Fibroblast of skin of back (primary cell): ENCODE measurements at places on chromosomes 13 and 19.
A peak's percentile ranks its signal among the peaks of the same experiment; 100 is the strongest.

DNA sequence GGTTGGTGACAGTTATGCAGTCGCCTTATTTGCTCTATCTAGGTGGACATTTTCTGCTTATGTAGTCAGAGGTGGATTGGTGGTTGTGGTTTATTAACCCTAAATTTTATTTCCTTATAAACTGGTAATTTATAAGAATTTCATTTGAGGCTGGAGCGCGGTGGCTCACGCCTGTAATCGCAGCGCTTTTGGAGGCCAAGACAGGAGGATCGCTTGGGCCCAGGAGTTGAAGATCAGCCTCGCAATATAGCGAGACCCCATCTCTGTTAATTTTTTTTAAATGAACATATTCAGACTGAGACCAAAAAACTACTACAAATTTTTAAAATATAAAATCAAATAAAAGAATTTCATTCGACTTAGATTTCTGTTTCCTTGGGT is 810 bp downstream of the ZNF627 start:
- no peak for DNase-seq

- peak; percentile 44 for DNase-seq
These were observed 741.1 kb downstream of the DIAPH3 start for GRCh38 chr13:59422646-59423045.

DNA sequence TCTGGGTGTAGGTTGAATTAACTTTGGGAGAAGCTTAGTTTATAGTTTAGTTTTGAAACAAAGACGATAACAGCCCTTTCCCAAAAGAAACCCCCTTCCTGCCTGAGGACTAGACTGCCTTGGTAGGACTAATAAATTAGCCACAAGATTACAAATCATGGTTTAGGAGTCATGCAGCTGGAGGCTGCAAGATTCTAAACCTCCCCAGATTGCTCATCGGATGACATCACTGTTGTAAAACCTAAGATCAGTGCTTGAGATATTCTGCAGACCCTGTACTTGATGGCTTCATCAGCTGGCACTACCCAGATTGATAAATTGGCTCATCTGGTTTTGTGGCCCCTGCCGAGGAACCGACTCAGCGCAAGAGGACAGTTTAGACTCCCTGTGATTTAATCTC is 35.9 kb upstream of the MPHOSPH8 start:
- DNase-seq = peak; percentile 30

GRCh38 chr13:111519490-111520170 is 199.2 kb downstream of the TEX29 start:
- DNase-seq = no peak

GRCh38 chr19:11694533-11695439 is 44.0 kb downstream of the ZNF823 start:
- DNase-seq = peak; percentile 92

DNA sequence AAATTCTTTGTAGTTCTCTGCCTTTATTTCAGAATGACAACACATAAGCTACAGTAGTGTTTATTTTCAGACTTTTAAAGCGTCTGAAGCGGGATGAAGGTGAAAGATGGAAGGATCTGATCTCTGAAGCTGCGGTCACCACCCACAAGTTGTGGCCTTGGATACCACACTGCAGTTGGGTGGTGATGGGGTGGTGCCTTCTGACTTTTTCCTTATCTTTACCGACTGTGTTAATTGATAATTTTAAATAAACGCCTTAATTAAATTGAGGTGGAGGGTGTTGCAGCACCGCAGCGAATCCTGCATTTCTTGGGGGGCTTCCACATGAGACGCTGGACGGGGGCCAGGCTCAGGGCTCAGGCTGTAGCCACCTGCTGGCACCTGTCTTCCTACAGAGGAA is 1.3 kb downstream of the TFDP1 start:
- no peak for DNase-seq

DNA sequence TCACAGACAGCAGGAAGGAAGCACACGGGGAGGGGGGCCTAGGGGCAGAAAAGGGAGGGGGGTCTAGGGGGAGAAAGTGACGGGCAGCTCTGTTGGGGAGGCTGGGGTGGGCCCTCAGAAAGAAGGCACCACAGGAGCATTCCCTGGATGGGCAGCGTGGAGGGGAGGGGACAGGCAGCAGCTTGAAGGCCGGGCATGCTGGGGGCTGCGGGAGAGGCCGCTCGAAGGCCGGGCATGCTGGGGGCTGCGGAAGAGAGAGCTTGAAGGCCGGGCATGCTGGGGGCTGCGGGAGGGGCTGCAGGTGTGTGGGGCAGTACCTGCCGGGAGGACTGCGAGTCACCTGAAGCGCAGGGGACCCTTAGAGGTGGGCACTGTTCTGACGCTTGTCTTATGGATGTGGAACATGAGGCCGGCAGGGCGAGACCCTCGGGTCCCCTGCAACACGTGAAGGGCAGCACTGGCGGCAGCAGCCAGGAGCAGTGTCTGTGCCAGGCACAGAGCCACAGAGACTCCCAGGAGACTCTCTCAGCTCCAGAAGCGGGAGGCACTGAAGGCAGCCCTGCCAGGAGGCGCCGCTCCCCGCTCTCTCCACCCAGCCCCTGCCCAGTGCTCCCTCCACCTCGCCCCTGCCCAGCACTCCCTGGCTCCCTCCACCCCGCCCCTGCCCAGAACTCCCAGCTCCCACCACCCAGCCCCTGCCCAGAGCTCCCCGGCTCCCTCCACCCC is 13.3 kb downstream of the ZNF787 start:
- DNase-seq = no peak

- DNase-seq = peak; percentile 78
These were observed at the start of gene ZSCAN1 for GRCh38 chr19:58033741-58034476. Gene ZSCAN1, plus strand, starts transcription at chr19:58034025. Its CDS starts 3,812 bp downstream, at chr19:58037837.

DNA sequence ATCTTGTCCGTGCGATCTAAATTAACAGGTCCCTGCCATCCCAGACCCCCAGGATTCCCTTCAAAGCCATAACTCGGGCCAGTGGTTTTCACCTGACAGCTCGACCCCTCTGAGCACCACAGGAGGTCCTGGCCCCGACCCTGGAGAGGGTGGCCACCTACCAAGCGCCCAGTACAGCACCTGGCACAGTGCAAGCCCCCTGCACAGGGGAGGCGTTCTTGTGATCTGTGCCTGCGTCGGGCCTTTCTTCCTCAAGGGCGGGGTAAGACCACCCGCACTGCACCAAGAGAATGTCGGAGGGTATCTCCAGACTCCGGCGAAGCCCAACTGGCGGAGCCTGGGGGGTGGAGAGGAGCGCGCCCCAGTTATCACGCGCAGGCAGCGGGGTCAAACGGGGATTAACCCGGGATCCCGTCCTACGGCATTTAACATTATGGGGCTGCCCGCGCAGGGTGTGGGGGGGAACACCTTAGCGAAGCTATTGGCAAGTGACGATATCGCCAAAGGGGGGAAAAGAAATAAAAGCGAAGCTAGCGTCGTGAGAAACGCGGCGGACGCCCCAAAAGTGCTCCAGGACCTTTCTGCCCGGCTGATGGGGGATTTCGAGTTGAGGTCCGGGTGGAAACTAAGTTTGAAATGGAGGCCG is 1.3 kb upstream of the HNRNPL start:
- DNase-seq = no peak

GRCh38 chr19:27889156-27889555 is 1323.8 kb downstream of the UQCRFS1 start:
- no peak for DNase-seq

GRCh38 chr19:17778251-17778967 is 16.5 kb upstream of the B3GNT3 start:
- DNase-seq = peak; percentile 40

GRCh38 chr19:262125-262524 is 29.1 kb downstream of the PLPP2 start:
- DNase-seq = no peak
